BJ (cell line): ENCODE measurements at places on chromosomes 7 and 10.
A peak's percentile ranks its signal among the peaks of the same experiment; 100 is the strongest.

GRCh38 chr10:79160191-79160590 lies 91.4 kb downstream of the ZMIZ1 start:
- DNase-seq: no peak

DNA sequence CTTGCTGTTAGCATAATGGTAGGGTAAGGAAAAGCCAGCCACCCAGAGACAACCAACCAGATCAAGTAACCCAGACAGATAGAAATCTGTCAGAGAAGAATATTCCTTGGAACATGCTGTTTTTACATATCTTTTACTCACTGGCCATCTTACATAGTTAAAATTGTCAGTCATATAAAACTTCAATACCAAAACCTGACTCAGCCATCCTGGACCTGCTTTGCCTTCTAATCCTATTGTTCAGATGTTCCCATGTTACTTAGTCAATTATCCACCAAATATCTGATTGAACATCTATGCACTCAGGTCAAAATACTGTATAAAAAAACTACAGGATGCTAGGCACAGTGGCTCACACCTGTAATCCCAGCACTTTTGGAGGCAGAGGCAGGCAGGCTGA lies 466.5 kb upstream of the NRP1 start:
- DNase-seq: no peak

GRCh38 chr7:132065193-132065988 lies 509.0 kb upstream of the PODXL start:
- DNase-seq: peak; percentile 93

DNA sequence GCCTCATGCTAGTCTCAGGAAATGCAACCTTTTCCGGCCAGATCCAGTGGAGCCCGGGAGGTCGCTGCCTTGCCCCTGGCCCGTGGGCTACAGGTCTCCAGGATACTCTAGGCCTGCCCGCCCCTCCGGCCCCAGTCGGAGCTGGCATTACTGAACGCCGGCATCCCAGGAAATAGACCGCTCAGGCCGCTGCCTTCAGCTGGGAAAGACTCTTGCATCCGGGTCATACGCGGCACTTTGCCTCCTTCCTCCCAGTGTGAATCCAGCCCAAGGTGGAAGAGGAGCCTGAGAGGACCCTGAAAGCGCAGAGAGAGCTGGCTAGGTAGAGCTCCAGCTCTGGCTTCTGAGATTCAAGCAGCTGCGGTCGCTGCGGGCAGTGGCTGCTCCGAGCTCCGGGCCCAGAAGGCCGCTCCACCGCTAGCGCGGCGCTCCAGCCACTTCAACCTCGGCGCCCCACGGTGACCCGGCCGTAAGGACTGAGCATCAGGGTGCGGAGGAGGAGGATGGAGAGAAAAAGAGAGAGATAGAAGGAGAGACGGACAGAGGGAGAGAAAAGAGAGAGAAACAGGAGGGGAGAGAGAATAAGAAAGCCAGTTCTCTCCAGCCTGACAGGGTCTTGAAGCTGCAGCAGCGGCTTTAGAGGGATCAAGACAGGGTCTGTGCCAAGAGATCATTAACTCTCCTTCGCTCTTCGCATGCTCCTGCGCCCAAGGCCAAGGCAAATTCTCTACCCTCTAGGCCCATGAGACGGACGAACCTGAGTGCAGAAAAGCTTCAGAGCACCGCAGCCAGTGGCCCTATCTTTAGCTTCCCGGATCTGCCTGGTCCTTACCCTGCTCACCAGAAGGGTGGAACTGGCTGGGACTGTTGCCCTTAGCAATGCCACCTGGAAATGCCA lies 1.8 kb upstream of the HOXA10 start:
- no peak for DNase-seq

- DNase-seq: no peak
Observed at GRCh38 chr10:50033481-50033880, 34.3 kb upstream of the WASHC2A start.

- no peak for DNase-seq
Observed at GRCh38 chr10:114408112-114408967, 4.0 kb upstream of the AFAP1L2 start.

- DNase-seq: no peak
Observed at GRCh38 chr7:71408271-71408670, 276.3 kb downstream of the GALNT17 start.

- no peak for DNase-seq
Observed at GRCh38 chr7:8290645-8291308, 28.8 kb upstream of the ICA1 start.

DNA sequence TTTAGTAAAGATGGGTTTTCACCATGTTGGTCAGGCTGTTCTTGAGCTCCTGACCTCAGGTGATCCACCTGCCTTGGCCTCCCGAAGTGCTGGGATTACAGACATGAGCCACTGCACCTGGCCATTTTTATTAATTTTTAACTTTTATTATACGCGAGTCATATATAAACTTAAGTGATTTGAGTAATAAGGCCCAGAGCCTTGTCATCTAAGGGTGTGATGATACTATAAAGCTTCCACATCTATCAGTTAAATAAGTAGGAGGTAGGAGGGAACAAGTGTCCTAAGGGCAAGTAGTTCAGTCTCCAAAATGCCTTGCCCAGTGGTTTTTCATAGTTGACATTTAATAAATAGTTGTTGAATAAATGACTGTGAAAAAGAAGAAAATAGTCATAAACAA lies 13.3 kb upstream of the HILPDA start:
- no peak for DNase-seq

GRCh38 chr7:40288827-40289226 lies 154.0 kb downstream of the SUGCT start:
- DNase-seq: no peak

- DNase-seq: no peak
Observed at GRCh38 chr7:19916046-19916445, 142.6 kb upstream of the TMEM196 start.

DNA sequence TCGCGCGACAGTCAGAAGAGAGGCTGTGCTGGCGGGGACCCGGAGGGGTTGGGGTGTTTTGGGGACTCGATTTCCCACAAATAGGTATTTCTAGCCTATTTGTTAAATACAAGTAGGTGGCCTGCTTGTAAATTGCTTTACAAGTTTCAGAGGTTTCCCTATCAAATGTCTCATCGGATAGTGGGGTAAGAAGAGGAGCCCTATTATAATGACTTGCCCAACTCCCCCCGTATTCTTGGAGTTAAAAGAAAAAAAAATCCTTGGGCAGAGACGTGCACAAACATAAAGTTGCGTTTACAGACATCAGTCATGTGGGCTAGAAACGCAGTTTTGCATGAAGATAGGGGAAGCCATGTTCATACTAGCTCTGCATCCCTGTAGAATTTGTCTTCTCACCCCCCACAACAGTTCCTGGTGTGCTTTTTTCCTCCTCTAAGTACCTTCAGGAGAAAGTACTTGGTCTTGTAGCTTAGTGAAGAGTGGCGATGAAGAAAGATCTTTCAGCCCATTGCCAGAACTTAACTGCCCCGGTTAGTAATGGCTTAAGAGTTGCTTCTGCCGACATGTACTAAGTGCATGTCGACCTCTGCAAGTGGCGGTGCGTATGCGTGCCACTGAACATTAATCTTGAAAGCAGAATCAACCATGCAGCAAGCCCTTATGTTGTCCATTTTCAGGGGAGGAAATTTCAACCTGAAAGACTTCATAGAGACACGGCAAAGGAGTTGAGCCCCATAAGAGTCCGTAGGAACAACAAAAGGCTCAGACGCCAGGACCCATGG lies 832 bp upstream of the TIAL1 start:
- no peak for DNase-seq
